ENCODE measurements at places on chromosomes 4 and X.

DNA sequence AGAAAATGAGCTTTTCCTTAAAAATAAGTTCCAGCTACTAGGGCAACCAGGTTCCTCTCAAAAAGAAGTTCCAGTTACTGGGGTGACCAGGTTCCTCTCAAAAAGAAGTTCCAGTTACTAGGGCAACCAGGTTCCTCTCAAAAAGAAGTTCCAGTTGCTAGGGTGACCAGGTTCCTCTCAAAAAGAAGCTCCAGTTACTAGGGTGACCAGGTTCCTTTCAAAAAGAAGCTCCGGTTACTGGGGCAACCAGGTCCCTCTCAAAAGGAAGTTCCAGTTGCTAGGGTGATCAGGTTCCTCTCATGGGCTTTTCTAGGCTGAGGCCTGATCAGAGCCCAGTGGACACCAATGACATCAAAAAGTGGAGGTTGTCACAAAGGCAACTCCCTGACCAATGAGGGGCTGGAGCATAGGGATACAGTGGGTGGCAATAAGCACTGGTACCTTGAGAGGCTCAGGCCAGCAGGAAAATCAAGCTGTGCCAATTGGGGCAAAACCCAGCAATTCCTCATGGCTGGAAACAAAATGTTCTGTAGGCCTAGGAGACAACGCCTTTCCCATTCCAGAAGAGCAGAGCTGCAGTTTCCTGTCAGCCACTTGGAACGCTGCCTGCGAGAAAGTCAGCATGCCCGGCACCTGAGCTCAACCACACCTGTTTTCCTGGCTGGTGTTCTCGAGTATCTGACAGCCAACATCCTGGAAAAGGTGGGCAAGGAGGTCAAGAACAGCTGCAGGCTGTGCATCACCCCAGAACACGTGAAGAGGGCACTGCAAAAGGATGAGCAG, 12.3 kb upstream of the SYTL5 start:
- no peak for DNase-seq

DNA sequence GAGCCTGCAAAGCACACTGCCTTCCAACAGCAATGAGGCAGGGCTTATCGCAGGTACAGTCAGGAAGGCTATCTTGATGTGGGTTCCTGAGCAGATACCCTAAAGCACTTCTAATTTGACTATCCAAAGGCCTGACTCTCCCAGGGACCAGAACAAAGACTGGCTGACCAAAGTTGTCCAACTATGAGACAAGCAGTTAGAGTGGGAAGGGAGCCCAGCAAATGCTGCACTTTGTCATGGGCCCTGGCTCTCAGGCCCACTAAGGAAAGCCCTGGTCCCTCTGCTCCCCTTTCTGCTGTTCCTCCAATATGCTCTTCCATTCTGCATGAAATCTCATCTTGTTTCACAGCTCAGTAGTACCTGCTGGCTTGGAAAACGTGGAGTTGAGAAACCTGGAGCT, 391.0 kb downstream of the RAB28 start:
- DNase-seq = no peak

GRCh38 chr4:56060036-56060435, 111.3 kb downstream of the CEP135 start:
- no peak for DNase-seq

- no peak for DNase-seq
These were observed 91.6 kb upstream of the CPXCR1 start for GRCh38 chrX:88655460-88655859.

DNA sequence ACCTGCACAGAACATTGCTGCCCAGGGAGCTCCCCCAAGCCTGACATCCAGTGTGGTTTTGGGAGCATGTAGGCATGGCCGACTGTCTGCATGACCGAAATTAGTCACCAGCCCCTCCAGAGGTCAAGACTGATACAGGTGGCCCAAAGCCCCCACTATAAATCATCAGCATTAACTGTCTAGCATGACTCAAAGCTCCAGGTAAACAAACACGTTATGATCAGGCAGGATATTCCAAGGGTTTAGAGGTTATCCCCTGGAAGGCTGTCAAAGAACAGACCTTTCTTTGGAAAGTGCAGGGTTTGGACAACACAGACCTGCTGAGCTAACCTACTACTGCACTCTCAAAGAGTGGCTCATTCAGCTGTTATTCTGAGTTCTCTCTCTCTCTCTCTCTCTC, 2.1 kb upstream of the FAM9A start:
- DNase-seq = no peak

DNA sequence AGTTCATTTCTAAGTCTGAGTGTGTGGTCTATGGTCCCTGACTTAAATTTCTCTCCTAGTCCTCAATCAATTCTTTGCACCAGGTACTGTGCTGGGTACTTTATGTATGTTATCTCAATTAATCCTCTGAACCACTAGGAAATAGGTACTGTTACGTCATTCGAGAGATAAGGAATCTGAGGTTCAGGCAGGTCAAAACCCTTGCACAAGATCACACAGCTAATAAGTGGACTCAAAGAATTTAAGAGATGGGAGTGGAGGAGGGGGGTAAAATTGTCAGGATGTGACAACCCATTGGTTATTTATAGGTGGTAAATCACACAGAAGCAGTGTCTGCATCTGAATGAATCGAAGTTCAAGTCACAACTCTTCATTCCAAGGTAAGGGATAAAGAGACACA, 169.4 kb downstream of the EFHC2 start:
- DNase-seq = no peak

DNA sequence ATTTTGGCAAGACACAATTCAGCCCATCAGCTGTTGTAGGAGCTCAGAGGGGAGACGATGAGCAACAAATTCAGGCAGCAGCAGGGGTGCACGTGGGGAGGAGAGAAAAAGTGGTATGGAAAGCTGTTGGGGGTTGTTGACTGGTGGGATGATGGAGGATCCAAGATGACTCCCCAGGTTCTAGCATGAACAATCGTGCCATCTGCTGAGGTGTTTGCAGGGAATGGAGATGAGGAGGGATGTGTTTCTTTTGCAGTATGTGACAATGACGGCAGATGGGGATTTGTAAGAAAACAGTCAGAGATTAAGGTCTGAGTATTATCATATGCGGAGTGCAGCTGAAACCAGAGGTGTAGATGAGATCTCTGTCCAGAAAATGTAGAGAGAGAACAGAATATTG, 63.3 kb downstream of the SEL1L3 start:
- no peak for DNase-seq

GRCh38 chrX:112844250-112844649, 3.6 kb upstream of the AMOT start:
- DNase-seq = no peak

GRCh38 chrX:24839331-24839730, 145.6 kb downstream of the POLA1 start:
- no peak for DNase-seq

GRCh38 chrX:39889704-39890103, 208.1 kb downstream of the BCOR start:
- DNase-seq = no peak

- peak; percentile 25 for DNase-seq
These were observed 124.7 kb upstream of the CPEB2 start for GRCh38 chr4:14877246-14878225.

- no peak for DNase-seq
These were observed 29.7 kb downstream of the SLIT2 start for GRCh38 chr4:20281453-20281852.

- DNase-seq = no peak
These were observed 82.4 kb downstream of the CNGA2 start for GRCh38 chrX:151816934-151817333.

DNA sequence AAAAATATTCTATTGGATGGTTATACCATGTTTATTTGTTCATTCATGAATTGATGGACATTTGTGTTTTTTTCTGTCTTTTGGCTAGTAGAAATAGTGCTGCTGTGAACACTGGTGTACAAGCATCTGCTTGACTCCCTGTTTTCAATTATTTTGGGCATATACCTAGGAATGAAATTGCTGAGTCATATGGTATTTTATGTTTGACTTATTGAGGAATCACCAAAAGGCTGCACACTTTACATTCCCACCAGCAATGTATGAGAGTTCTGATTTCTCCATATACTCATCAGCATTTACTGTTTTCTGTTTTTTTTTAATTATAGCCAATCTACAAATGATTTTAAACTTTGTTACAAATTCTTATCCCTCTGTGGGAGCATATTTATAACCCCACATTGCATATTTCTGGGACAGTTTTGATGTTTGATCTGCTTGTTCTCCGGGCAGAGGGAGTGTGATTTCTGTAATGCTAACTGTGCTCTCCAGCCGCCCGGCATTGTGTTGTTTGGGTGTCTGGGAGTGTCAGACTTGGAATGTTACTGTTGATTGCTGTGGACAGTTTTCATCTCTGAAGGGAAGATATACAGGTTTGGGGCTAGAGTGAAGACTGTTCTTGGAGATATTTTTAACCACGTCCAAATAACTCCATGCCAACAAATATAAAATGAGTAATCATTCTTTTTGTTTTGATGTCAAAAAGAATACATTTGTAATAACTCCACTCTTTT, 60.5 kb upstream of the PGRMC2 start:
- DNase-seq = no peak

- no peak for DNase-seq
These were observed 90.0 kb downstream of the PSAPL1 start for GRCh38 chr4:7344636-7345155.

DNA sequence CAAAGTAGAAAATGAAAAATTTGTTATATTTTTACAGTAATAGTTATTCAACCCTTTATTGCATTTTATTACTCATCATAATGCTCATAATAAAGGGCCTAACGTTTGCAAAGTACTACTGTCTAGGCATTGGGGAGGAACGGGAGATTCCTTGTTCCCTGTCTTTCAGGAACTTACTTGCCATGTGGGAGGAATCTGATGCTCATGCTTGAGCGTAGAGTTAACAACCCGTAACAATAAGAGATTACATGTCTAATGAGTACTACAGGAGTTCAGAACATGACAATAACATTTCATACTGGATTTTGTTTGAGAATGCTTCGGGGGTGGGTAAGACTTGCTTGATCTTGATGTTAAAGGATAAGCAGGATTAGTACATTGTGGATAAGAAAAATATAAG, 2.9 kb downstream of the CCSER1 start:
- no peak for DNase-seq

DNA sequence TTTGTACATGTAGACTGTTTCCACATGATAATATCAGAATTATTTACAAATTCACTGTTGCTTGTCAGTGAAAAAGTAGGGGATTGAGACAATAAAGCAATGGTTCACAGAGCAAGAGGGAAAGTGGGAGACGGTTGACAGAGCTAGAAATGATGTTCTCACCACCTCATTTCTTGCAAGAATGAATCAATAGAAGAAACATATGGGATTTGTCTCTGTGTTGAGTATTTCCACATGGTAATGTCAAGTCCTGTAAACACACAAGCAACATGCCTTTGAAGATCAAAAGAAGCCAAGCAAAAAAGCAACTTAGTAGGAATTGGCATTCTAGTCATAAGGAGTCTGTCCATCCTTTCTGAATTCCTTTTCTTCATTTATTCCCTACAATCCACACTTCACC, 1806.6 kb upstream of the AGA start:
- no peak for DNase-seq

DNA sequence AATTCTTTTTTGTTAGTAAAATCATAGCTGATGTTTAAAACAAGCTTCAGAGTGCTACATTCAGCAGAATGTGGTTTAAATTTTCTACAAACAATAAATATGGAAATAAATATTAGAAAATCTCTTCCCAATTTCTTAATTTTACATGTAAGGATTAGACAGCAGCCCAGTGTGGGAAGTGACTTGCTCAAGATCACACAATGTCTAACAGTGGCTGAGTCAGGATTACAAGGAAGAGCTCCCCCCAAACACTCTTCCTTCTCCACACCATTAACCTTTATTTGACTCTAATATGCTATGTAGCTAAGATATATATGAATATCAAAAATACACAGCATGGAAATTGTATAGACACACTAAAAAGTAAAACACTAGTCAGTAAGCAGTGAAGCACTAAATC, 59.5 kb downstream of the SLC10A7 start:
- no peak for DNase-seq

- no peak for DNase-seq
These were observed 111.9 kb downstream of the SORBS2 start for GRCh38 chr4:185700048-185700447.

GRCh38 chrX:130997314-130997713, 60.8 kb upstream of the ARHGAP36 start:
- no peak for DNase-seq

- DNase-seq = no peak
These were observed 46.1 kb downstream of the SLIT2 start for GRCh38 chr4:20297783-20298182.

Data from endothelial cell (in vitro differentiated cells).